T-helper 17 cell (primary cell): ENCODE measurements at places on chromosomes 16 and 17. TPM values are rescaled to one million over a fixed set of nuclear protein-coding genes. Genes with fewer than 3 reads are reported as not detected.
A peak's percentile ranks its signal among the peaks of the same experiment; 100 is the strongest.

LRRC75A gene
- 3.1 TPM for total RNA-seq

SLC52A1 gene
- 0.12 TPM for total RNA-seq

RNF112 gene
- total RNA-seq: 0.57 TPM

DNA sequence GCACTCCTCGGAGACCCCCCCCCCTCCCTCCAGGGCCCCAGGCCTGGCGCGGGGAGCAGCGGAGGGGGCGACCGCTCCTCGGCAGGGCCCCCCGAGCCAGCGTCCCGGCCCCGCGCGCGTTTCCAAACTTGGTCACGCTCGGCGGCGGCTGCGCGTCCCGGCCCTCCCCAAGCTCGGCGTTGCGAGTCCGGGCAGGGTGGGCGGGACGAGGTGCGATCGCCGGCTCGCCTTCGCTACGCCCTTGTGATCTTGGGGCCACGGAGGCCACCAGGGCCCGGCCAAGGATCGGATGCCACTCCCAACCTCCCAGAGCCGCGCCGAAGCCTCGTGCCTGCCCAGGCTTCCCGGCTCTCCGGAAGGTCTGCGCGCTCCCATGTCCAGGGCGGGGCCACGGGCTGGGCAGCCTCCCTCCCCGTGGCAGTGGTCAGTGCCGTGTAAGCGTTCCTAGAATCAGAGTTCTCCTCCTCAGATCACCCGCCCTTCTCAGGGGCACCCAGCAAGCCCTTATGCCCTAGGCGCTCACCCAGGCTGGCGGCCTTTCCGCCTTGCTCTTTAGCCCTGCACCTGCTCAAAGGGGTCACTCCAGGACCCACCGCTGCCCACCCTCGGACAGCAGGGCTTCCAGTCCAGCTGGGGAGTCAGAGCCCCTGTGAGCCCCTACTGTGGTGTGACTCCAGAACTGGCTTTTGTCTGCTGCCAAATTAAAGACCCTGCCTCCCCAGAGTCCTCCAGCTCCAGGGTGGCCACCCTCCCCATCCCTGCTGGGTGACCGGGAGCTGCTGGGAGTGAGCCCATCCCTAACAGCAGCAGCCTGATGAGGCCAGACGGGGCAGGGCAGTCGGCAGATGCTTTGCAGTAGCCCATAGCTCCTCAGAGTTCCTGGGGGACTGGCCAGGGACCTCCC is 12.2 kb upstream of the MRPS23 start:
- H3K27me3 ChIP-seq: peaks cover 13% of the 10 kb centered on the region
- peaks cover 19% of the 10 kb centered on the region for H3K4me1 ChIP-seq
- no peak for DNase-seq

DNA sequence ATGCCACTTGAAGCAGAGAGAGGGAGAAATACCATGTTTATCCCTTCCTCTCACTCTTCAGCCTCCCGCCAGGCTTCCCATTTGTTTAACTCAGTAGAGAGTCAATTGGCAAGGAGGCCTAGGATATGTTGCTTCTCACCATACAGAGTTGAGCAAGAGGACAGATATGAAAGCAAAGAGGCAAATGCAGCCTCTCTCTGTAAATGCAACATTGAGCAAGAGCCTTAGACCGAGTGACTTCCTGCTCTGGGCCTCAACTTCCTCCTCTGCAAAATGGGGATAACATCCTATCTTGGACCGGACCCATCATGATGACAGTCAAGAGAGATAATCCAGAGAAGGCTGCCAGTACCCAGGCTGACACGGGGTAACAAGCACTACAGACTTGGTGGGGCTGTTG is 36.8 kb downstream of the SOCS1 start:
- peaks cover 3% of the 10 kb centered on the region for H3K36me3 ChIP-seq
- no peak overlapping the region for H3K27ac ChIP-seq
- no peaks in the 10 kb centered on the region for H3K27me3 ChIP-seq

DNA sequence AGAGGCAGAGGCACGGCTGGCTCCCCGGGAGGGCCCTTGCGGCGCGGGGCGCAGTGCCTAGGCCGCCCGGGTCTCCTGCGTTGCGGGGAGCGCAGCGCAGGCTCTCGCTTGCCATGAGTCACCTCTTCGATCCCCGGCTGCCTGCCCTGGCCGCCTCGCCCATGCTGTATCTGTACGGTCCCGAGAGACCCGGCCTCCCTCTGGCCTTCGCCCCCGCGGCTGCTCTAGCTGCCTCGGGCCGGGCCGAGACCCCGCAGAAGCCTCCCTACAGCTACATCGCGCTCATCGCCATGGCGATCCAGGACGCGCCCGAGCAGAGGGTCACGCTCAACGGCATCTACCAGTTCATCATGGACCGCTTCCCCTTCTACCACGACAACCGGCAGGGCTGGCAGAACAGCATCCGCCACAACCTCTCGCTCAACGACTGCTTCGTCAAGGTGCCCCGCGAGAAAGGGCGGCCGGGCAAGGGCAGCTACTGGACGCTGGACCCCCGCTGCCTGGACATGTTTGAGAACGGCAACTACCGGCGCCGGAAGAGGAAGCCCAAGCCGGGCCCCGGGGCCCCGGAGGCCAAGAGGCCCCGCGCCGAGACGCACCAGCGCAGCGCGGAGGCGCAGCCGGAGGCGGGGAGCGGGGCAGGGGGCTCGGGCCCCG is 390 bp downstream of the FOXL1 start:
- H3K36me3 ChIP-seq: peaks cover 4% of the 10 kb centered on the region
- peaks cover 90% of the 10 kb centered on the region for H3K27me3 ChIP-seq
- H3K4me1 ChIP-seq: peaks cover 7% of the 10 kb centered on the region
- no peak overlapping the region for H3K27ac ChIP-seq

DNA sequence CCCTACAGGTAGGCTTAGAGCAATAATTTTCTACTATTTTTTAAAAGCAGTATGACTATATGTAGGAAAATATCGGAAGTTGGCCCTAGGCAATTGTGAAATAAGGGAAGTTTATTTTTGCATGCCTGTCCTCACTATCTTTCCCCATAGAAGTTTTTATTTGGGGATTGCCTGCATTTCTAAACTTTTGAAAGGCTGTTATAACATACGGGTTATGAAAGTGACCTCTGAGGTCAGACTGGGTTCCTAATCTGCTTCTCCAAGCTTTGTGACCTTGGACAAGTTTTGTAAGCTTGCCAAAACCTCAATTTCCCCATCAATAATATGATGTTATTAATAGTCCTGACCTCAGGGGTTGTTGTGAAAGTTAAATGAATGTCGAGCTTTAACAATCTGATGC is 67.1 kb downstream of the ARHGAP44 start:
- no peaks in the 10 kb centered on the region for H3K27me3 ChIP-seq
- no peak overlapping the region for H3K4me3 ChIP-seq
- no peak overlapping the region for H3K27ac ChIP-seq
- H3K36me3 ChIP-seq: no peaks in the 10 kb centered on the region

- H3K36me3 ChIP-seq: no peaks in the 10 kb centered on the region
- H3K27me3 ChIP-seq: no peaks in the 10 kb centered on the region
- DNase-seq: no peak
- H3K27ac ChIP-seq: peak overlapping the region; percentile 98
- peak overlapping the region; percentile 56 for H3K4me3 ChIP-seq
These were observed 3.8 kb upstream of the HOXB2 start for GRCh38 chr17:48548523-48549280.

GRCh38 chr16:15404792-15405191 is 9.2 kb downstream of the MPV17L start:
- no peak for DNase-seq
- peaks cover 2% of the 10 kb centered on the region for H3K4me1 ChIP-seq
- no peak overlapping the region for H3K4me3 ChIP-seq
- no peaks in the 10 kb centered on the region for H3K27me3 ChIP-seq
- peaks cover 2% of the 10 kb centered on the region for H3K36me3 ChIP-seq
- peak overlapping the region; percentile 9 for H3K27ac ChIP-seq

DNA sequence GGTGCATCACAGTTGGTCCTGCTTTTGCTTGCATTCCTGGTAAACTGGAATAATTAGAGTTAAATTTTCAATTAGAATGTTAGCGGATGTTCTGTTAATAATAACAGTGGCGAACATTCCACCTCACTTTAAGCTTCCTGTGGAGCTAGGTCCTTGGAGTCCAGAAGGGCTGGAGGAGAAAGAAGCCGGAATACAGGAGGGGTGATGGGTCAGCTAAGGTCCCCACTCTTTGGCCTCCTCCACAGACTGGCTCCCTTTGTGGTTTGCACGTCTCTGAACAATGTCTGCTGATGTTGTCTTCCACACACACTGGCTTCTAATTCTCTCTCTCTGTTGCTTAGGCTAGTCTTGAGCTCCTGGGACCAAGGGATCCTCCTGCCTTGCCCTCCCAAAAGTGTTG is 35.0 kb upstream of the ETV4 start:
- H3K4me3 ChIP-seq: no peak overlapping the region
- H3K27ac ChIP-seq: peak overlapping the region; percentile 87
- peaks cover 19% of the 10 kb centered on the region for H3K4me1 ChIP-seq
- H3K36me3 ChIP-seq: peaks cover 4% of the 10 kb centered on the region
- peaks cover 18% of the 10 kb centered on the region for H3K27me3 ChIP-seq

GRCh38 chr16:80655751-80656150 is 115.0 kb downstream of the DYNLRB2 start:
- DNase-seq: no peak
- H3K36me3 ChIP-seq: peaks cover 2% of the 10 kb centered on the region
- peak overlapping the region; percentile 85 for H3K4me3 ChIP-seq

- no peaks in the 10 kb centered on the region for H3K36me3 ChIP-seq
- DNase-seq: no peak
- H3K27me3 ChIP-seq: peaks cover 47% of the 10 kb centered on the region
- no peak overlapping the region for H3K4me3 ChIP-seq
- H3K4me1 ChIP-seq: peaks cover 3% of the 10 kb centered on the region
These were observed 80.4 kb upstream of the IRX3 start for GRCh38 chr16:54366943-54367342.

DNA sequence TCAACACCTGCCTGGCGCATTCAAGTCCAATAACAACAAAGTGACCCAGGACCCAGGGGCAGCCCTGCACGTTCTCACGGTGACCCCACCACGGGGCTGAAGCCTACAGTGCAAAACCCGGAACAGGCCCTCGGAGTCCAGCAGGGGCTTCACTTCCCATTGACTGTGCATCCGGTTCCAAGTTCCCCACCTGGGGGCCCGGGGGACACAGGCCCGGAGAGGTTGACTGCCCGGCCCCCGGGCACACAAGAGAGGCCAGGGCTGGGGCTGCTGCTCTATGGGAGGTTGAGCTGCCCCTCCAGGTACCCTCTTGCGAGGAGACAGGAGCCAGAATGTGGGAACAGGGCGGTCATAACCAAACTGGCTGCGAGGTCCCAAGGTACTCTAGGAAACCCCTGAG is 31.3 kb downstream of the ENGASE start:
- peaks cover 33% of the 10 kb centered on the region for H3K27me3 ChIP-seq
- no peak for DNase-seq
- H3K27ac ChIP-seq: no peak overlapping the region
- H3K36me3 ChIP-seq: no peaks in the 10 kb centered on the region
- peaks cover 3% of the 10 kb centered on the region for H3K4me1 ChIP-seq

DNA sequence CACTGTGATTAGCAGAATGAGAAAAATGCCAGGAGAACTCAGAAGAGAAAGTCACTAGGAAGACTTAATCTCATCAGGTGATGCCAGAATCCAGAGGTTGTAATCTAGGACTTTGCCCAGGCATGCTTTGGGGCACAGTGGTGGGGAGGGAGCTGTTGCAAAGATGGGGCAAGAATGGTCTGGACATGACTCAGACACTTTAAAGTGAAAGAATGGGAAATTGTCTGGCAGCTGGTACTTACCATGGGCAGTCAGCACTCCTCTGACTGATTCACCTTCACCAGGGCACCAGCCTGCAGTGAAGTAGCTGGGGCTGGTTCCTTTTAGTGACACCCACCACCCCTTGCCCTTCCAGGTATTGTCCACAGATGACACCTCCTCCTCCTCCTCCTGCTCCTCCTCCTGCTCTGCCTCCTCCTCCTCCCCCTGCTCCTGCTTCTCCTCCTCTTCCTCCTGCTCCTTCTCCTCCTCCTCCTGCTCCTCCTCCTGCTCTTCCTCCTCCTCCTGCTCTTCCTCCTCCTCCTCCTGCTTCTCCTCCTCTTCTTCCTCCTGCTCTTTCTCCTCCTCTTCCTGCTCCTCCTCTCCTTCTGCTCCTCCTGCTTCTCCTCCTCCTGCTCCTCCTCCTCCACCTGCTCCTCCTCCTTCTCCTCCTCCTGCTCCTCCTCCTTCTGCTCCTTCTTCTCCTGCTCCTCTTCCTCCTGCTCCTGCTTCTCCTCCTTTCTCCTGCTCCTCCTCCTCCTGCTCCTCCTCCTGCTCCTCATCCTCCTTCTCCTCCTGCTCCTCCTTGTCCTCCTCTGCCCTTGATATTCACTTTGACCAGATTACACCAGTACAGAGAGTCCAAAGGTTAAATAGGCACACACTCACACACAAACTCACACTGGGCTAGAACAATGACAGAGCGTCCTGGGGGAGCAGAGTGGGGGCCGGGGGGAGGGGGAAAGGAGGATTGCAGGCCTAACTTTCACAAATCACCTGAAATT is at the start of gene CHD9NB:
Gene CHD9NB (minus strand): TSS at position 379 of the 983 bp plus-strand sequence. CDS start 8,739 bp downstream, outside the sequence.
- no peaks in the 10 kb centered on the region for H3K27me3 ChIP-seq
- H3K4me3 ChIP-seq: no peak within 1 kb of the TSS
- no peak for DNase-seq
- H3K27ac ChIP-seq: no peak within 1 kb of the TSS
- H3K4me1 ChIP-seq: peaks cover 10% of the 10 kb centered on the region

GRCh38 chr17:55784666-55785065 is 33.8 kb downstream of the PCTP start:
- no peaks in the 10 kb centered on the region for H3K4me1 ChIP-seq
- no peak overlapping the region for H3K4me3 ChIP-seq
